ENCODE measurements at places on chromosomes 2 and 18.
A peak's percentile ranks its signal among the peaks of the same experiment; 100 is the strongest.

- no peak for DNase-seq
Observed at GRCh38 chr2:97359861-97360584, 229.7 kb downstream of the ANKRD36B start.

GRCh38 chr2:110876167-110876999 lies 144.0 kb downstream of the ACOXL start:
- DNase-seq: no peak

- DNase-seq: no peak
Observed at GRCh38 chr18:41576643-41577042, 378.4 kb upstream of the PIK3C3 start.

- DNase-seq: no peak
Observed at GRCh38 chr2:238507836-238508235, 81.1 kb downstream of the ASB1 start.

GRCh38 chr2:147030966-147031720 lies 813.7 kb upstream of the ACVR2A start:
- no peak for DNase-seq

DNA sequence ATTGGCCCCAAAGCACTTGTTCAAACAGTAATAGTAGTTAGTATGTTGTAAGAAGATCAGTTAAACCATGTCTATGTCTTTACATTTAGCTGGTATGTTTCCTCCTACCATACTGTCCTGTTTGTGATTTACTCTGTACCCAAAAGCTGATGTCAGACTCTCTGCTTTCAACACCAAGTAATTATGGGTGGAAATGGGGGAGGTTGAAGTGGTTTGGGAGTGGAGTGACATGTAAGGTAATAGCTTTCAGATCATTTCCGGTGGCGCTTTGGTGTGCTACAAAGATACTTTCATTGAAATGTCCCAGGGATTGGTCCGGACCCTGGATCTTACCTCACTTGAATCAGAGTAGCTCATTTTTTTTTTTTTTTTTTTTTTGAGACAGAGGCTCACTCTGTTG lies 39.7 kb upstream of the TGIF1 start:
- DNase-seq: no peak

- DNase-seq: no peak
Observed at GRCh38 chr2:62857139-62857931, 151.8 kb downstream of the EHBP1 start.

- no peak for DNase-seq
Observed at GRCh38 chr2:142973822-142974207, 96.4 kb downstream of the KYNU start.

DNA sequence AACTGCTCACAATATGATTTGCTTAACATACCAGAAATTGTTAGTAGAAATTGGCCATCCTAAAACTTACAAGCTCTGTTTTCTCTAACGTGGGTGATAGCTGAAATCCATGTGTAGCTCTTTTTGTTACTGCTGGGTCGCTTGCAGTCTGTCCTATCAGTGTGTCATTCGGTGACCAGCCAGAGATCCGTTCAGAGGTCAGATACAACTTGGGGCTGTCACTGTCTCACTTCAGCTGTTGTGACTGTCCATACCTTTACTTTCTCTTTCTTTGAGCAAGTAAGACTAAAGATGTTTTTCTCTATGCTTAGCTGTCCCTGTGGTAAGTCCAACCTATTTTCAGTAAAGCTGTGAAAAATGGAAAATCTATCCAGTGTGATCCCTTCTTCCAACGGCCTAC lies 282.9 kb upstream of the KCNH7 start:
- DNase-seq: no peak

- DNase-seq: peak; percentile 74
Observed at GRCh38 chr18:63882333-63883141, 5.0 kb upstream of the SERPINB2 start.

DNA sequence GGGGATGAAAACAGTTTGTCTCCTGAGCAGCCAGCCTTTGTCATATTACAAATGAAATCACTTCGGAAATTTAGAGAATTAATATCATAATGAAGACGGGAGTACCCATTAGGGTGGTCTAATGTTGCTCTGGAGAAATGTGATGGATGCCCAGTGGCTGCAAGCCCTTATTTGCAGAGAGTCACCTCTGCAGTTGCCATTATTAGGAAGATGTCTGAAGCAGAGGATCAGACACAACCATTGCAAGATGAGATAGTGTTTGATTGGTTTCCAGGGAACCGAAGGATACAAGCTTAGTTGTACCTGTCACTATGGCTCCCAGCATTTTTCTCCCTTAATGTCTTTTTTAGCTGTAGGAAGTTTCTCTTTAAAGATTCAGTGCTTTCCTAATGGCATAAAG lies 272.4 kb downstream of the FIGN start:
- no peak for DNase-seq

DNA sequence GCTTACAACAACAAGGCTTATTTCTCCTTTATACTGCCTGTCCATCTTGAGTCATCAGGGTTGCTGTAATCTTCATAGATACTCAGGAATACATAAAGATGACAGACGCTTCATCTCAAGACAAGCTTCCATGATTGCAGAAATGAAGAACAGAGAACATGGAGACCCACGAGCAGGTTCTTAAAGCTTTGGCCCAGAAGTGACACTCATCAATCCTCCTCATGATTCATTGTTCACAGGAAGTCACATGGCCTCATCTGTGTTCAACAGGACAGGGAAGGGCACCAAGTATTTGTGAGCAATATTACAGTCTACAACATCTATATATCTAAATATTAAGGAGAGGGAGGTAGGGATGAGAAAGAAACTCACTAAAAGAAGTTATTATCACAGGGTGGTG lies 36.5 kb upstream of the PGAP1 start:
- no peak for DNase-seq

- peak; percentile 72 for DNase-seq
Observed at GRCh38 chr2:3535794-3536681, 16.7 kb upstream of the ADI1 start.

GRCh38 chr2:195477248-195477995 lies 179.6 kb upstream of the SLC39A10 start:
- no peak for DNase-seq

DNA sequence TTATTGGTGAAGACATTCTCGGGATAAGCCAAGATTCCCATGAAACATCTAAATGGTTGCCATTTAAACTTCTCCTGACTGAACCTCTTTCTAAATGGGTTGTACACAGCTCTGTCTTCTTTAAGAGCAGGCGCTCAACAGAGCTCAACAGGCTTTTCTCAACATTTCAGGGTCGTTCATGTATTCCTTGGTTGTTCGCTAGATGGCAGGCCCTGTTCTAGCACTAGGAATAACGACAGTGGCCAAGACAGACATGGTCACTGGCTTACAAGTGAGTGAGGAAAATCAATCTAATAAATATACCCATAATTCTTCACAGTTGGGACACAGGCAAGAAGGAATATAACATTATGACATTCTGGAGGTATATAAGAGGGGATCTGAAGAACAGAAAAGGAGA lies 154.5 kb downstream of the SMAD2 start:
- peak; percentile 33 for DNase-seq

GRCh38 chr18:30450927-30451326 lies 591.6 kb downstream of the DSC3 start:
- DNase-seq: no peak

DNA sequence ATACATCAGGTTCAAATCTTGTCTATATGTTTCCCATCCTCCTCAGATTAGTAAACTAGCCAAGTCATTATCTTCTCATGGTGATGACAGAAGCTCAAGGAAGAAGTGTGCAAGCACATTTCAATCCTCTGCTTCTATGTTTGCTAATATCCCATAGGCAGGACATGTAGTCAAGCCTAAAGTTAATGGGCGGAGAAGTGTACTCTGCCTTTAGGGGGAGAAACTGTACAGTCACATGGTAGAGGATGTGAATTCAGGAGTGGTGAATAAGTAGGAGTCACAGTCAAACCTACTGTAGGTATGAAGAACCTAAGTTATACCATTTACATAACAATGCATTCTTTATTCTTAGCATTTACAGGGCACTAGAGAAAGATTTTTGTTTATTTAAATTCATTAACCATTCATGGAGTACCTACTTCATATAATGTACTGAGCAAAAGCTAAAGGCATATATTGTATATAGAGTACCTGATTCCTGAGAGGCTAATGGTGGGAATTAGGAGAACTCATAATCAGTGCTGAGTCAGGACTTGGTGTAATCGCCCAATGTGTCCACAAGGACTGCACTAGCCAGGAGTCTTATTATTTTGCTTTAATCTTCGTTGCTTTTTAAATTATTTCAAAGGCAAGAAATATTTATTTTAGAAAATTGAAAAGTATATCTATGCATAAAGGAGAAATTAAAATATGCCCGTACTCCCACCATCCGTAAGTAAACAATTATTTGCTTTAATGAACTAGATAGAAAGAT lies 394.3 kb upstream of the ETAA1 start:
- DNase-seq: no peak

- no peak for DNase-seq
Observed at GRCh38 chr2:165369131-165369897, 100.2 kb upstream of the CSRNP3 start.

- no peak for DNase-seq
Observed at GRCh38 chr2:25373269-25373981, 31.7 kb upstream of the DNMT3A start.

GRCh38 chr18:3498698-3499471 lies 48.9 kb downstream of the TGIF1 start:
- DNase-seq: no peak

- no peak for DNase-seq
Observed at GRCh38 chr2:221318376-221319130, 253.6 kb downstream of the EPHA4 start.

DNA sequence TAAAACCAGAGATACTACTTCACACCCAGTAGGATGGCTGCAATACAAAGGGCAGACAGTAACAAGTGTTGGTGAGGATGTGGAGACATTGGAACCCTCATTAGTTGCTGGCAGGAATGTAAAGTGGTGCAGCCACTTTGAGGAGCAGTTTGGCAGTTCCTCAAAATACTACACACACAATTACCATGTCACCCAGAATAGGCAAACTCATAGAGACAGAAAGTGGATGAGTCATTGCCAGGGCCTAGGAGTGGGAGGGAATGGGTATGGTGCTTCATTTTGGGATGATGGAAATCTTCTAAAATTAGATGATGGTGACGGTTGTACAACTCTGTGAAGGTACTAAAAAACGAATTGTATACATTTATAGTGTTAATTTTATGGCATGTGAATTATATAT lies 54.8 kb downstream of the ATP9B start:
- DNase-seq: no peak

DNA sequence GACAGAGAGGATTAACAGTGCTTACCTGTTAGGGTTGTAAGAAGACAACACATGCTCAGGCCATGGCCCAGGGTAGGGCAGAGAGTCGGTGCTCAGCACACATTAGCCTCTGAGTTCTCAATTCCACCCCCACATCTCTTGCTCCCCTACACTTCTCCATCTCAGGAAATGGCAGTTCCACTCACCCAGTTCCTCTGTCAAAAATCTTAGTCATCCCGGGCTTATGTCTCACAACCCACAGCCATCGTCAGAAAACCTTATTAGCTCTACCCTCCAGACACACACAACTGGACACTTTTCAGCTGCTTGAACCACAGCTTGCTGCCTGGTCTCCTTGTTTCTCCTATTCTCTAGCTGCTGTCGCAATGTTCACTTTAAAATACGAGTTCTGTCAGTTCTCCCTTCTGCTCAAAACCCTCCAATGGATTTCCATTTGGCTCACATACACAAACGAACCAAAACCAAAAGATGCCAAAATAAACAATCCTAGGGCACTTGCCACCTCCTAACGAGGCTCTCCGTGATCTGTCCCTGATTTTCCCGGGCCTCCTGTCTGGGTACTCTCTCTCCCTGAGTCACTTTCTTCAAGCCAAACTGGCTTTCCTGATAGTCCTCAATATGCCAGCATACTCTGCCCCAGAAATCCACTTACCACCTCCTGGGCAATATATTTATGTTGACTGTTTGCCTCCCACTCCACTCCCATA lies 89.7 kb downstream of the KCTD1 start:
- DNase-seq: peak; percentile 57

DNA sequence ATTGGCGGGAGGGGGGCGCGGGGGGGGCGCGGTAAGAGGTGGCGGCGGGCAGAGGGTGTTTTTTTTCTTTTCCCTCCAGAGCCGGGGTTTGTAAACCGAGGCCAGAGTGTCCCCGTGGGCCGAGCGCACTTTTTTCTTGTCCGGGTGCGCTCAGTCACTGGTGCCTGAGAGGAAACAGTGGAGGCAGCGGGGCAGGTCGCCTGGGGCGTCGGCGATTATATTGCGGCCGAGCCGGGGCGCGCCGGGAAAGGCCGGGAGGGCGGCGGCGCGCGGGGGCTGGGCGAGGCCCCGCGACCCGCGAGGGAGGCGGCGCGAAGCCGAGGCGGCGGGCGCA lies 275 bp downstream of the HOXD8 start:
- DNase-seq: no peak

DNA sequence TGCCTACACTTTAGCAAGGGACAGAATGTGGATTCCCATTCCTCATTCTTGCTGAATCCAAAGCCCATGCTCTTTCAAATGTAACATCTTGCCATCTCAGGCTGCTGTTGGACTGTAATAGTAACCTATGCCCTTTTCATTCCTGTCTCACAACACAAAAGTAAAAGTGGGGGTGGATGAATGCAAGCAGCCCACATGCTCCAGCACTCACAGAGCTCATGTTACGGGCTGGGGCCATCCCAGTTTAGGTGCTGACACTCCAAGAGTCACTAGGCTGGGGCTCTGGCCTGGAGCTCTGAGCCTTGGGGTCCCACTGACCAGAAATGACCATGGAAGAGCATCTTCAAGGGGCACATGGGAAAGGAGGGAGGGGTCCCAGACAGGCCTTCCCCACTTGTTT lies 47.6 kb downstream of the CCBE1 start:
- DNase-seq: no peak

DNA sequence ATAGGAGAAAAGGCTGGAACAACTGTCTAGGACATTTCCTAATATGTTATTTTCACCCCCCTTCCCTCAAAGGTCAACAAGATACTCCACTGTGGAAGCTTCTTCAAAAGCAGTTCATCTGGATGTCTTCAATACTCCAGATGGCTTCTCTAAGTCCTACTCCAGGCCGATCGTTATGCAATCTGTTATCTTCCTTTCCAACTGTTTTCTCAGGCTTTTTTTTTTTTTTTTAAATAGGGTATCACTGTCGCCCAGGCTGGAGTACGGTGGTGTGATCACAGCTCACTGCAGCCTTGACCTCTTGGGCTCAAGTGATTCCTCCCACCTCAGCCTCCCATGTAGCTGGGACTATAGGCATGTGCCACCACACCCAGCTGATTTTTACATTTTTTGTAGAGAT lies 26.3 kb downstream of the ATP8B1 start:
- DNase-seq: no peak

All from AG09309 (cell line).